ENCODE measurements at places on chromosomes 7 and 10.

- DNase-seq: no peak
These were observed 15.8 kb upstream of the CPA1 start for GRCh38 chr7:130364451-130364850.

GRCh38 chr10:132809232-132810140 lies 23.5 kb upstream of the NKX6-2 start:
- DNase-seq: no peak

- DNase-seq: no peak
These were observed 30.1 kb downstream of the TSPAN14 start for GRCh38 chr10:80484243-80484642.

DNA sequence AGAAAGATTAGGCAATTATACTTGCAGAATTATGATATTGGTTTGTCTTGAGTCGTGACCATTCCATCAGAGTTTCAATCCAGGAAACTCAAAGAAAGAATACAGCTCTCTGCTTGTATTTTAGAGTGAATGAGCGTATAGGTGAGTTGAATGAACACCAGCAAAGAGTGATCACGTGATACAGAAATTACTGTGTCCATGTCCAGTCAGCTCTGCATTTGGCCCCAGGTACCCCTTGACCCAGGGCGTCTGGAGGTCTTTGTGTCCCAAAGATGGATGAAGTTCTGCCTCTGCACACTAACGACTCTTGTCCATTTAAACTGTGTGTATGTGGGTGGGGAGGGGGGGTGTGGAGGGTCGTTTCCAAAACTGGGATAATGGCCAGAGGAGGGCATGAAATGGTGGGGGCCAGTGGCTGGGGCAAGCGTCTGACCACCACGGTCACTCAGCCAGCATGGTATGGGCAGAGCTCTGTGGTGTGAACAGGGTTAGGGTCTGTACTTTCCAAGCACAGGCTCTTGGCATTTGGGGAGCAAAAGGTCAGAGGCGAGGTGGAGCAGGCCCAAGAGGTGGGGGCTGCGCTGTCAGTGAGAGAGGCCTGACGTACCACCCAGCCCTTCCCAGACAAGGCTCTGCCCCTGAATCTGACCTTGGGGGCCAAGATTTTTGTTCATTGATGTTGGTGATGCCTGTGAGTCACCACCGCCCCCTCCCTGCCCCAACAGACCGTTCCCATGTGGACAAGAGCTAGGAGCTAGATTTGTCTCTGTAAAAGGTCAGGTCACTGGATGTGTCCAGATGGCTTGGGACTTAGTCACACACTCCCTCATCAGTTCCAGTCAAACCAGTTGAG lies 1.4 kb downstream of the PTPRE start:
- peak; percentile 52 for DNase-seq

- peak; percentile 64 for DNase-seq
These were observed at the start of gene CACNA2D1 for GRCh38 chr7:82443547-82444219. TSS of gene CACNA2D1 (minus strand) at chr7:82443777.

- DNase-seq: no peak
These were observed 193.2 kb upstream of the GHITM start for GRCh38 chr10:83945982-83946718.

DNA sequence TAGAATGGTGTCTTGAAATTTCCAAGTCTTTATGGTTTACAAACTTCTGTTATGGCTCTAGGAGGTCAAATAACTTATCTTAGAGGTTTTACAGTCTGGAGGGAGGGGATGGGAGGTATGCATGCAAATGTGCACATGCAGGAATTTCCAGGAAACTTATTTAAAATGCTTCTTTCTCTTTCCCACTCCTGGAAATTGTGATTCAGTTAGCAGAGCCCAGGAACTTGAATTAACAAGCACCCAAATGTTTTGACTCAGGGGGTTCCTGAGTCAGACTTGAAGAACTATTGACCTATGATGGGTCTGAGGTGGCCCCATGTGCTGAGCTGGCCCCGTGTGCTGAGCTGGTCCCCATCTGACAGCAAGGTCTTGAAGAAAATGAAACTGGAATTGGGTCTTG lies 669.4 kb downstream of the INHBA start:
- no peak for DNase-seq

DNA sequence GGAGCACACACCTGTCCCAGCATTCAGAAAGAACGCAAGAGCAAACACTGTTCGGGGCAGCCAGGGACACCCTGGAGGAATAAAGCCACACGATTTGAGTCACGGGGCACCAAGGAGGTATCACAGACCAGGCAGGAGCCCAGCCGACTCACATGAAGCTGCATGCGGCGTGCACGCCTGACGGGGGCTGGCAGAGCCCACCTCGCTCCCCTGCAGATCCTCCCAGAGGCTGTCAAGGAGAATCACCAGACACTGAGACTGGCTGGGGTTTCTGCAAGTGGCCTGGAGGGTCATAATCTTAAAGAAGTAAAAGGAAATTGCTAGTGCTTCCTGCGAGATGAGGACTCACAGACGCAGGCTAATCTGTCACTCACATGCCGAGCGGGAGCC lies 61.6 kb downstream of the TCERG1L start:
- no peak for DNase-seq

GRCh38 chr10:72086466-72087391 lies 1.6 kb downstream of the SPOCK2 start:
- no peak for DNase-seq

- DNase-seq: no peak
These were observed 437.5 kb upstream of the FOXK1 start for GRCh38 chr7:4244635-4245034.

Data from GM04504 (cell line).